ENCODE measurements at places on chromosomes 7 and 10.

- no peak for DNase-seq
Measured at GRCh38 chr10:14322526-14323188, 8.1 kb downstream of the FRMD4A start.

DNA sequence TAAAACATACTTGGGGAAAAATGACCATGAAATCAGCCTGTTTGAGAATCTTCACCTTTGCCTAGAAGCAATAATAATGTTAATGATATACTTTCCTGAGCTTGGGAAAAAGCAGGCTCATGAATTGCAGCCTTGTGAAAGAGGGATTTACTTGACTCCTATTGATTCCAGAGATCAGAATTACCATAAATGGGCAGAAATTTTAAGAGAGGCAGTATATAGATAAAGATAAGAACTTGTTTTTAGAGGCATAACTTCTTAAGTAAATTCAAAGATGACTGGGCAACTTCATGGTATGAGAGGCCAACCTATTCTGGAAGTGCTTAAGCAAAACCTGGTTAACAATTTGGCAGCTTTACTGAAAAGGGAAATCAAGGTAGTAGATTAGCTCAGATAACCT, 225.4 kb downstream of the HPSE2 start:
- DNase-seq = no peak

GRCh38 chr7:4791738-4792536, 16.5 kb downstream of the AP5Z1 start:
- DNase-seq = no peak

- no peak for DNase-seq
Measured at GRCh38 chr7:84744385-84744784, 442.5 kb downstream of the SEMA3D start.

DNA sequence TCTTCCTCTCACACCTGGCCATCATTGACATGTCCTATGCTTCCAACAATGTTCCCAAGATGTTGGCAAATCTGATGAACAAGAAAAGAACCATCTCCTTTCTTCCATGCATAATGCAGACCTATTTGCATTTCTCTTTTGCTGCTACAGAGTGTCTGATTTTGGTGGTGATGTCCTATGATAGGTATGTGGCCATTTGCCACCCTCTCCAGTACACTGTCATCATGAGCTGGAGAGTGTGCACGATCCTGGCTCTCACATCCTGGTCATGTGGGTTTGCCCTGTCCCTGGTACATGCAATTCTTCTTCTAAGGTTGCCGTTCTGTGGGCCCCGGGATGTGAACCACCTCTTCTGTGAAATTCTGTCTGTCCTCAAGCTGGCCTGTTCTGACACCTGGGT, 19.2 kb downstream of the OR2A14 start:
- no peak for DNase-seq

DNA sequence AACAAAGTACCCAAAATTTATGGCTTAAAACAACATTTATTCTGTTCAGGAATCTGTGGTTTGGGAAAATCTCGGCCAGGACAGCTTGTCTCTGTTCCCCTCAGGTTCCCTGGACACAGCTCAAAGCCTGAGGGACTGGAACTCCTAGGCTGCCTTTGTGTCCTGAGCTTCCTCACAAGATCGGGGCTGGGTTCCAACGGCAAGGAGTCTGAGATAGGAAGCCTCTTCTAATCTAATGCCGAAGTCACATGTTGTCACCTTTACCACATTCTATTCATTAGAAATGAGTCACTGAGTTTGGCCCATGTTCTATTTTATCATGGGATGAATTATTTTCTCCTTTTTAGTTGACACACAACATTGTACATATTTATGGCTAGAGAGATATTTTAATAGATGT, 80.5 kb downstream of the ANKRD26 start:
- no peak for DNase-seq

DNA sequence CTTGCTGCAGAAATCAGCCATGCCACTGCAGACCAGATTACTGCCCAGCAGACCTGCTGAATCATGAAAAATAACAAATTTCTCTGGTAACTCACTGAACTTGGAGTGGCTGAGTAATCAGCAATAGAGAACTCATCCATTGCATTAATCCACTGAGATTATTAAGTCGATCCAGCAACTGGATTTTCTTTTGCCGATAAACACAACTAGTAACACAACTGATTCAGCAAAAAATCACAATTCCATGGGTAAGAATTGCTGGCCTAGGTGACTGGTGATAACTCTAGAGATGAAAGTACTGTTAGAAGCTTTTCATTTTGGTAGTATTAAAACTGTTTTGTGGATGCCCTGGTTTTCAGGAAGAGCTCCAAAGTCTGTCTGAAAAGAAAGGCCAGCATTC, 214.5 kb downstream of the ETV1 start:
- no peak for DNase-seq

- no peak for DNase-seq
Measured at GRCh38 chr7:125061776-125062397, 132.3 kb upstream of the POT1 start.

- peak; percentile 87 for DNase-seq
Measured at GRCh38 chr7:131688738-131689661, 132.6 kb upstream of the PODXL start.

DNA sequence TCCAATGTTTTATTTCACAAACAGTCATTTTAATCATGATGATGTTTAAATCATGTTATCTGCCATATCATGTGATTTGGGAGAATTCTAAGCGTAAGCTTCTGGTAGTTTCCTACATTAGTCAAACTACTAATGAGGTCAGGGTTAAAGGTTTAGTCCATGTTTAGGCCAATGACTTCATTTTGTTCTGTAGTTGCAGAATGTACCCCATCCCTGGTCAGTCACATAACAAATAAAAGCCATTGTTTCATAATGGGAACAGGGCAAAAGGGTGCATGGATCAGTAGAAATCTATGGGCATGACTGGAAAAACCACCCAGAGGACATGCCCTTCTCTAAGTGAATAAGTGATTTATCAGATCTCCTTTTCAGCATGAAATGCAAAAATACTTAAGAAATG, 138.4 kb upstream of the ABCB5 start:
- no peak for DNase-seq

DNA sequence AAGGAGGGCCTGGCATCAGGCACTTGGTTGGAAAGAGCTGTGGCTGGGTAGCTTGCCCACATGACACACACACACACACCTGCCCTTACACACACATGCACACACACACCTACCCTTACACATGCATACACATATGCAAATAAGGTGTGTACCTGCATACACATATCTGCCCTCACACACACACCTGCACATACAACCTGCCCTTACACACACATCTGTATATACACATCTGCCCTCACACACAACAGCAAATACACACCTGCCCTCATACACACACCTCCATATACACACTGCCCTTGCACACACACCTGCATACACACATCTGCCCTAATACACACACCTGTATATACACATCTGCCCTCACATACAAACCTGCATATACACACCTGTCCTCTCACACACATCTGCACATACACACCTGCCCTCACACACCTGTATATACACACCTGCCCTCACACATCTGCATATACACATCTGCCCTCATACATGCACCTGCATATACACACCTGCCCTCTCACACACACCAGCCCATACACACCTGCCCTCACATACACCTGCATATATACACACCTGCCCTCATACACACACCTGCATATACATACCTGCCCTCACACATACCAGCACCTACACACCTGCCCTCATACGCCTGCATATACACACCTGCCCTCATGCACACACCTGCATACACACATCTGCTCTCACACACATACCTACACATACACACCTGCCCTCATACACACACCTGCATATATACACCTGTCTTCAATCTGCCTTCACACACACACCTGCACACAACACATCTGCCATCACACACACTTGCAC, 82.9 kb downstream of the GRID1 start:
- DNase-seq = no peak

DNA sequence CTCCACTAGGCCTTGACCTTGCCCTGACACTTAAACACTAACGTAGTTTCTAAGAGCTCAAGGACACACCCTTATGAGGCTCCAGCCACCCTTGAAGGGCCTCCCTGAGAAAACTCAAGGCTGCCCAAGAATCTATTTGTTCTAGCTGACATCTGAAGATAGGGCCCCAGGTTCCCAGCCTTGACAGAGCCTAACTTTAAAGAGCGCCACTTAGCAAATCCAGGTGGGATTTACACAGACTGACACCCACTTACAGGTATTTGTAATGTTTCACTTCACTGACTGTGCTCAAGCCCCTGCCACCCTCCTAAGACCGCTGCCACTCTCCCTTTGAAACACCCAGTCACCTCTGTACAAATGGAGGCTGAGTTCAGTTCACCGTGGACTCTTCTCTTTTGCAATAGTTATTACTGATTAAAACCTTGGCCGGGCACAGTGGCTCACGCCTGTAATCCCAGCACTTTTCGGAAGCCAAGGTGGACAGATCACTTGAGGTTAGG, 90.4 kb downstream of the SVOPL start:
- no peak for DNase-seq

DNA sequence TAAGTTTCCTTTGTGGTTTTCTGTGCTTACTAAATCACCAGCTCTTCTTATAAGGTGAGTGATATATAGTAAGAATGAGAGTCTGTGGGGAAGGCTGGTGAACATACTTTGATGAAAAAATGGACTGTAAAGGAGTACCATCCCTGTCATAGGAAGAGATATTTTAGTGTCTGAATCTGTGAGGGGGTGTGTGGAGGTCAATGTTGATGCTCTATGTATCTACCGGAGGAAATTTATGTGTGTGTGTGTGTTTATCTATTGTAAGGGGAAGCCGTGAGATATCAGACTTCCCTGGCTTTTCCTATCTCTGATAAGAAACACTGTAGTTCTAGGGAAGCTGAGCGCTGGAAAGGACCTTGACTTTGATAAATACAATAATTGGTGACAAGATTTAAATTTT, 179.0 kb downstream of the PCDH15 start:
- no peak for DNase-seq

DNA sequence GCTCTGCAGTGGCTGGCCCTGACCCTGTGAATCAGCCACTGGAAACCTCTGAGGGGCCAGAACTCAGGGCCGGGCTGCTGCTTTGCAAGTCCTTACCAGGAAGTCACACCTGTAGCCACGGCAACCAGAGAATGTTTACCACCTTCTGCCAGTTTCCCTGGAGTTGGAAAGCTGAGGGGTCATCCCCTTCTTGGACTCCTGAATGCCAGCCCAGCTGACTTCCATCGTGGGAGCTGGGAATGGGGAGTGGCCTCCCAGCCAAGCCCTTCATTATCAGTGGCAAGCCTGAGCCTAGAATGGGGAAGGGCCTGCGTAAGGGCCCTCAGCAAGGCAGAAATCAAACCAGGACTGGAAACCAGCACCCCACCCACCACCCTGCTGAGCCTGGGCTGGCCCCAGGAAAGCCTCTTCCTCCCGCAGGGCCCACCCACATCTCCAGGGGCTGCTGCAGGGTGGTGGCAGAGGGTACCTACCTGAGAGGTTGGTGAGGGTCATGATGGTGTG, 6.5 kb upstream of the CRHR2 start:
- DNase-seq = no peak

DNA sequence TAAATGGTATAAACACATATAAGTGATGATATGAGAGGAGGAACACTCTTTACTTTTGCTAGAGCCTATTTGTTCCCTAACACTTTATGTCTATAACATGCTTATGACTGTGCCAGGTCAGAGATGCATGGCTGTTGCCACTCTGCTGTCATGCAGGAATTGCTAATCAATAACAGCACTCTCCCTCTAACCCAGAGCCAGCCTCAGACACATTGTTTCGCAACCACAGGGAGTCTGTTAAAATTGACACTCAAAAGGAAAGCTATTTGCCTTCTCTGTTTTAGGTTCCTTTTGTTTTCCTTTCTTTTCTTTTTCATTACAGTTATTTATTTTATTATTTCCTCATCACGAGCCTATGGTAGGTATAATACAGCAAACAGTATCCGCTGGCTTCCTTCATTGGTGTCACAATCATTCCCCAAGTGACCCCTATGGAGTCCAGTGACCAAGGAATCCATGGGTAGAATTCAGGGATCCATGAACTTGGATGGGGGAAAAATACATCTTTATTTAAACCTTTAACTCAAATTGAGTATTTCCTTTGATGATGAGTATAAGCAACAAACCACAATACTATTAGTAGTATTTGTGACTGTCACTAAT, 6.8 kb downstream of the PON2 start:
- DNase-seq = no peak

DNA sequence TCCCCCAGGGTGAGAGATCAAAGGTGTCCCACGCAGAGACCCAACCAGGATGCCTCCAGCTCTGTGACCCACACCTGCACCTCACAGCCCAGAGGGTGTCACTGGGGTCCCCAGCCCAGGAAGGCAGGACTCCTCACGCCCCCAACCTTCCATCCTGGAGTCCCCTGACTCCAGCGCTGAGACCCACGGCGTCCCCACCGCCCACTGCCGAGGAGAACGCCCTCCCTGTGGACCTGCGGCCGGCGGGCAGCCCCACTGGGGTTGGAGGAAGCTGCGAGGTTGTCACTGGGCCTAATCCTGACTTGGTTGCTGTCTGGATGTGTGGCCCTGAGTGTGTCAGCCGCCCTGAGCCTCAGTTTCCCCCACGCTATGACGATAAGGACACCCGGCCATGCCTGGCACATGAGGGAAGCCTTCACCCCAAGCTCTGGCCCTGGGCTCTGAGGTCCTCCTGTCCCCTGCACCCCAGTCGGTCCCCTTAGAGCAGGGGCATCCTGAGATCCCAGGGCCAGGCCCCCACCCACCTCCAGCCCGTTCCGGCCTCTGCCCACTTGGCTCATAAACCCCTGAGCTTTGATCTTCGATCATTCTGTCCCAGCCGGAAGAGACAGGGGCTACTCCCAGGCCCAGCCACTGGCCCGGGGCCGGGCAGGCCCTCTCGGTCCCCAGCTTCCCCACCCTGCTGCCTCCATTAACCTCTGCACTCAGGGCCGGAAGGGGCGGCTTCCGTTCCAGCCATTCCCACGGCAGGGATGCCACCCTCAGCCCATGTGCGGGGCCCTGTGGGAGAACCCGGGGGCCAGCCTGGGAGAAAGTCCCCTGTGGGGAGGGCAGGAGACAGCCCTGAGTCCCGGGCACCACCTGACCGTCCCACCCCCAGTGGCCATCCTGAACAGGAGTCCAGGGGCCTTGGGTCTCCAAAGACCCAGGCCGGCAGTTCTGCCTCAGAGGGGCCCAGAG, 113.2 kb downstream of the MICALL2 start:
- no peak for DNase-seq

DNA sequence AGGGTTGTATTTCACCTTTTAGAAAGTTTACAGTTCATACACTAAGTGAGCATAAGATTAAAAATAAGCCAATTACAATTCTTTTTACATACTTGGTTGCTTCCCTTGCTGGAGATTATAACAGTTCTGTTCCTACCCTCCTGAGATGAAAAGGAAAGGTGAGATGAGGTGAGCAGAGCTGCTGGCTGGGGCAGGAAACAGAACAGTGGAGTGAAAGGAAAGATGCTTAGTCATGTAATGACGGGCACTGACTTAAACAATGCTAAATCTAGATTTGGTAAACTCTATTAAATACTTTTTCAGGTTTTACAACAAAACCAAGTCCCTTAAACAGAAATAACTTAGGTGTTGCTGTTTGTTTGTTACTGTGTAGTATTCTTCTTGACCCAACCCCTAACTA, 19.9 kb upstream of the ZEB1 start:
- DNase-seq = no peak

- DNase-seq = no peak
Measured at GRCh38 chr7:28989211-28989980, 31.3 kb upstream of the TRIL start.
